LHCN-M2 (cell line): ENCODE measurements at places on chromosomes 6 and 20.
A peak's percentile ranks its signal among the peaks of the same experiment; 100 is the strongest.

- DNase-seq = peak; percentile 94
These were observed 2.8 kb upstream of the RNF24 start for GRCh38 chr20:4018023-4018748.

DNA sequence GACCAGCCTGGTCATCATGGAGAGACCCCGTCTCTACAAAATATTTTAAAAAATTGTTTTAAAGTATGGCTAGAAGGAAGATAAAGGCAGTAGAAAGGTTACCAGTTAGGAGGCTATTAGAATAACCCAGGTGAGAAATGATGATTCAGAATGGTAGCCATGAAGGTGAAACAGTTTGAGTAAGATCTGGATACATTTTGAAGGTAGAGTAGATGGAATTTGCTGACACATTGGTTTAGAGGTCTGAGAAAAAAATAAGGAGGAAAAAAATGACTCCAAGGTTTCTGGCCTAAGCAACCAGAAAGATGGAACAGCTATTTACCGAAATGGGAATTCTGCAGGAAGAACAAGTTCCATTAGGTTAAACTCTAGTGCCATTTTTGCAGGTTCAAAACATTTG, 167.9 kb upstream of the TAB2 start:
- DNase-seq = no peak

DNA sequence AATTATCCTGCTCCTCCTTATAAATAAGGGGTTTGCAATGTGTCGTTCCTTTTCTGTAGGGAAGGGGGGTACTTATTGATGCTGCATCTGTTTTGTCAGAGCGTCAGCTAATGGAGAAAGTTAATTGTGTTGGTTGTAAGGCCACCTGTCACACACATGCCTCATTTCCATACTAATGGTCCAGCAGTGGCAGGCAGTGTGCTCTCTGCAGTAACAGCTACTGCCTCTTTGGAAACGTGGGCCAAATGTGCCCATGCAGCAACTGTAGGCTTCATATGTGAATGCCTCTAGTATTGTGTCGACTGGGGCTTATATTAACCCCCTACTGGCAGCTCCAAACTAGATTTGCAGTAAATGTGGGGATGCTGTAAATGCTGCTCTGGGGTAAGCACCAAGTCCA, 56.3 kb upstream of the OLIG3 start:
- DNase-seq = no peak

- DNase-seq = no peak
These were observed 67.2 kb upstream of the SNX9 start for GRCh38 chr6:157755746-157756411.

DNA sequence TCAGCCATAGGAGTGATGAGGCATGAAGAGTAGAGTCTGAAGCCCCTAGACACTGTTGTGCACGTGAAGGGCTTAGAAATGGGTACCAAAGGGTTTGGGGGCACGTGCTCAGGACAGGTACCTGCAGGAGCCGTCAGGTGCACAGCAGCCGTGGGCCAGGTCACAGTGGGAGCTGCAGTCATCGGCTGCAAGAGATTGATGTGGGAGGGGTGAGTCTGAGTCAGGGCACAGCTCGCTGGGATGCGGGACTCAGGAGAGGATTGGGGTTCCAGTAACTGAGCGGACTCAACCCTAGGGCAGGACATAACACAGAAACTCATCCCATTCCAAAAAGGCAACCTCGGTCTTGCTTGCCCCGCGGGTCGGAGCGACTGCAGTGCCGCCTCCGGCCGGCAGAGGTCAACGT, 1.1 kb downstream of the DLK2 start:
- DNase-seq = no peak

DNA sequence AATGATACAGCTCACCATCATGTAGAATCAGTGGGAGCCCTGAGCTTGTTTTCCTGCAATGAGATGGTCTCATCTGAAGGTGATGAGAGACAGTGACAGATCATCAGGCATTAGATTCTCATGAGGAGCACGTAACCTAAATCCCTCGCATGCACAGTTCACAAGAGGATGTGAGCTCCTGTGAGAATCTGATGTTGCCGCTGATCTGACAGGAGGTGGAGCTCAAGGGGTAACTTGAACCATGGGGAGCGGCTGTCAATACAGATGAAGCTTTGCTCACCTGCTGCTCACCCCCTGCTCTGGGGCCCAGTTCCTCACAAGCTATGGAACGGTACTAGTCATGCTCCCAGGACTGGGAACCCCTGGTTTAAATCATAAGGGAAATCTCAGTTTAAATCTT, 89.2 kb downstream of the THBS2 start:
- peak; percentile 29 for DNase-seq

GRCh38 chr6:137761487-137761886, 105.6 kb upstream of the TNFAIP3 start:
- no peak for DNase-seq

GRCh38 chr6:169956580-169956979, 205.2 kb downstream of the ERMARD start:
- no peak for DNase-seq

- no peak for DNase-seq
These were observed 25.4 kb upstream of the MRPS10 start for GRCh38 chr6:42243046-42243445.

GRCh38 chr20:52305858-52306257, 114.3 kb upstream of the ZFP64 start:
- no peak for DNase-seq

GRCh38 chr6:71289802-71290175, 1.2 kb downstream of the OGFRL1 start:
- no peak for DNase-seq

- DNase-seq = no peak
These were observed 359.3 kb upstream of the PLCB4 start for GRCh38 chr20:8709627-8710026.

DNA sequence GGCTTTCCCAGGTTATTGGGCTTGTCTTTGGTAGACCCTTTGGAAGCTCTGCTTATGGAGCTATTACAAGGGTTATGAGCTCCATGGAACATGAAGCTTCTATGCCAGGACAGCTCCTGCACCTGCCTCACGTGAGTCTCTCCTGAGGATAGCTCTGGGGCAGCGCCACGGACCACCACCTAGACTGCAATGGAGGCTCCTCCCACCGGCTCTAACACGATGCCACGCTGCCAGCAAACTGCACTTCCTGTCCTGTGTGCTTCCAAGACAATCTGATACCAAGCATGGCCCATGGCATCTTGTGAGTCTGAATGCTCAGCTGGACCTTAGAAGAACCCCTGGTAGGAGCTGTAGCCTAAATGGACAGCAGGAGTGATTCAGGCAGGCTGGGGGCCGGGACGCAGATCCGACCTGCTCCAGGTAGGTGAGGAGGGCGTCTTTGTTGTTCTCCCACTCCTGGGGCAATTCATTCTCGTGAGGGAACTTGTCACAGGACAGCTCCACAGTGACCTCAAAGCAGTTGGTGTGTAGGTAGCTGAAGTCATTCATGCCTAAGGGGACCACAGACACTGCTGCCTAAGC, 5.5 kb downstream of the CPXM1 start:
- DNase-seq = no peak

GRCh38 chr6:15329197-15329671, 83.4 kb downstream of the JARID2 start:
- DNase-seq = peak; percentile 99

DNA sequence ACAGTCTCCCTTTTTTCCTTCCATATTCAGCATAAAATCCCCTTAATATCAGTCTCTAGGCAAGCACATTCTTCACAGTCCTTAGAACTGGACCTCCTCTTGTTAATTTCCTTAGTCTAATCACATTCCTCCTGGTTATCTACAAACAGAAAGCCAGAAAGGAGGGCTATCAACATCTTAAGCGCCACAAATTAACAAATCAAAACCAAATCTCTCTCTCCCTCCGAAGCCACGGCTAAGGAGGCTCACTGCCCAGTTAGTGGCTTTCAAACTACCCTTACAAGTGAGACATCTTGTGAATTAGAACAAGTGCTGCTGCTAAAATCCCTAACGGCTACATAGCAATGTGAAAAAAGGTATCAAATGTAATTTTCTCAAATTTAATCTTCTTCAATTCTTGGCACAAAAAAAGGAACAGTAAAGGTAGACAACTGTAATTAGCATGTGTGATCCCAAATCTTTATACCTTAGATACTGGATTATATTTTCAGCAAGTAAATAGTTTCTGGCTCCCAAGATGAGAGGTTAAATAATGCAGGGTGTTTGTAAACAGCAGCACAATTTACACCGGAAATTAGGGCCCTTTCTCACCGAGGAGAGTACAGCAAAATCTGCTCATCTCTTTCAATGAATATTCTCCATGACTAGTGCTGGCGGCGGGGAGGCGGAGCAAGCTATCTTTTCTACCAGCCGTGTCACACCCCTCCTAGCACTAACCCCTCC, 1.4 kb upstream of the TRIM39 start:
- peak; percentile 41 for DNase-seq

- DNase-seq = peak; percentile 72
These were observed 72.2 kb downstream of the SCAF8 start for GRCh38 chr6:154805288-154805911.

GRCh38 chr6:168708526-168708925, 267.5 kb downstream of the SMOC2 start:
- no peak for DNase-seq

GRCh38 chr6:161068321-161068741, 76.8 kb downstream of the MAP3K4 start:
- DNase-seq = no peak
